ENCODE measurements at places on chromosomes 6 and 20.

- no peak for DNase-seq
These were observed 85.5 kb downstream of the CFAP61 start for GRCh38 chr20:20137851-20138250.

- no peak for DNase-seq
These were observed 843.8 kb upstream of the GJE1 start for GRCh38 chr6:141288947-141289346.

DNA sequence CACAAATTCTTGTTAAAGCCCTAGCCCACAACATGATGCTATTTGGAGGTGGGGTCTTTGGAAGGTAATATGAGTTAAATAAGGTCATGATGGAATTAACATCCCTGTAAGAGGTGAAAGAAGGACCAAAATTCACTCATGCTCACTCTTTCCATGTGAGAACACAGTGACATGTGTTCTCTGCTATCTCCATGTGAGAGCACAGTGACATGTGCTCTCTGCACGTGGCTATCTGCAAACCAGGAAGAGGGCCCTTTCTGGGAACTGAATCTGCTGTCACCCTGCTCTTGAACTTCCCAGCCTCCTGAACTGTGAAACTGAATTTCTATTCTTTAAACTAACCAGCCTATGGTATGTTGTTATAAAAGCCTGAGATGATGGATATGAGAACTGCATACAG is 1159.4 kb upstream of the ADGRB3 start:
- no peak for DNase-seq

GRCh38 chr6:34370361-34370760 is 22.1 kb downstream of the NUDT3 start:
- no peak for DNase-seq

- no peak for DNase-seq
These were observed 97.3 kb downstream of the RCAN2 start for GRCh38 chr6:46393940-46394337.

GRCh38 chr20:741620-742019 is 26.7 kb downstream of the SLC52A3 start:
- no peak for DNase-seq

- no peak for DNase-seq
These were observed 969.7 kb downstream of the KIF16B start for GRCh38 chr20:15603506-15603905.

GRCh38 chr6:4487538-4487937 is 288.7 kb upstream of the CDYL start:
- no peak for DNase-seq

- no peak for DNase-seq
These were observed 18.1 kb downstream of the OR2B2 start for GRCh38 chr6:27893836-27894807.

- no peak for DNase-seq
These were observed 57.9 kb downstream of the TRIM38 start for GRCh38 chr6:26020329-26021000.

DNA sequence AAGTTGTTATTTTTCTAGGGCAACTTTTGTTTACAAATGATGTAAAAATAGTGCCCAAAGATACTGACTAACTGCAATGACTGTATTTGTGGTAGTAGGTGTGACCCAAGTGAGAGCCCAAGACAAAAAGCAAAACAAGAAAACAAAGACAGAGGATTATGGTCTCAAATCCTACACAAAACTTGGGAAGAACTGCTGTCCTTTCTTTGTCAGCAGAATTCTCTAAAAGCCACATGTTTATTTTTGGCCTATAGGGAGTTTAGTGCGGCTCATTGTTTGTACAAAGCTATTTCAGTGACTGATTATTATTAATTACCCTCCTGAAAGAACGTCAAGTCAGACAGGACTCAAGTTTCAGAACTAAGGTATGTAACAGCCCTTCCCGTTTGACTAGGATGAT is 509.2 kb upstream of the SLC35B3 start:
- no peak for DNase-seq

GRCh38 chr20:1861996-1862662 is 33.1 kb upstream of the SIRPA start:
- no peak for DNase-seq

DNA sequence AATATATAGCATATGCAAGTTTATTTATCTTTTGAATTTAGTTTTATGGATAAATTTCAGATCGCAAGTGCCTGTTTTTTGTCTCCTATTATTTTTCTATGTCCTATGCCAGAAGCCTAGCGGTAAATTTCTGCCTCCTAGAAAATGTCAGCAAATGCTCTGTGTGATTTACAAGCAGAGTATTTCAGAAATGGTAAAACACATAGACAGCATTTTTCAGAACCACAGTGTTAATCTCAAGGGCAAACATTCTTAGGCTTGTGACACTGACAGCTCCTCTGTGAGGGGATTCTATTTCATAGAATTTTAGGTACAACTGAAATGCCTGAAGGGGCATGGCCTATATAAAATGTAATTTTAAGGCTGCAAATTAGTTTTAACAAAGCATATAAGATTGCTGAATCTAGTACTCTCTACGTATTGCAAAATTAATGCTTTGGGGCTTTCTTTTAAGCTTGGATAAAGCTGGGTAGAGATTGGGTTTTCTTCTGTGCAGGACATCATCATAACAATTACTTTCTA is 89.9 kb upstream of the PTCHD4 start:
- no peak for DNase-seq

DNA sequence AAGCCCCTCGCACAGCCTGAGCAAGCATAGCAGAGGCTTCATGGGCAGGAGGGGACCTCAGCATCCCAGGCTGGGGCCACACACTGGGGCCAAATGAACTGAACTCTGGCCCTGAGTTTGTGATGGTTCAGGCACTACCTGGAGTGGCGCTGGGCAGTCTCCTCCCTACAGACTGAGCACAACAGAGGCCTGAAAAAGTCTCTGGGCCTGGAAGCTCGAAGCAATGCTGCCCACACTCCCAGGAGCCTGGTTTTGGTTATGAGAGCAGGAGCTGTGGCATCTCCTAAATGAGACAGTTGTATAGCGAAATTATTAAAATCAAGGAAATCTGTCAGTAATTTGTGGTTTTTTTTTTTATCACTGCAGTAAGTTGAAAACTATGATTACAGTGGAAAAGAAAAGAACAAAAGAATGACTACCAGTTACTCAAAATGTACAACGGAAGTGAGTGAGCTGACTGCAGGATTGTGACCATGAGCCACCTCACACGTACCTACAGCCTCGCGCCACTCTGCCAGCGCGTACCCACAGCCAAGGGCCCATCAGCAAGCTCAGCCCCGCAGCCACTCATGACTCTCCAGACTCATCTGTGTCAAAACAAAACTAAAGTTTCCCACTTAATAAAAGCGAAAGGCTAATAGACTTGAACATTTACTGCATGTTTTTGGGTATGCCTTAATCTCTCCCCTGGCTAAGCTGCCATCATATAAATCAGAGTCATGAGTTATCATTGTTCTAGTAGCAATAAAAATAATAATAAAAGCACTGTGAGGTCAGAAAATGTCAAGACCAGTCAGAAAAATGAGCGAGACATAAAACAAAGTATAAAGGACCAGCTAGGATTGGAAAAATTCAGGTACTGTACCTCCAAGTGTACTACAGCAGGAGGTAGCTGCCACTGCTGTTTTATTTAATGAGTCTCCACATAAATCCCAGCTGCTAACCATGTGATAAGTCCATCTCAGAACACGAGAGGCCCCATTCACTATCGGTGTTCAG is 177.0 kb downstream of the FOXC1 start:
- DNase-seq, result no peak

DNA sequence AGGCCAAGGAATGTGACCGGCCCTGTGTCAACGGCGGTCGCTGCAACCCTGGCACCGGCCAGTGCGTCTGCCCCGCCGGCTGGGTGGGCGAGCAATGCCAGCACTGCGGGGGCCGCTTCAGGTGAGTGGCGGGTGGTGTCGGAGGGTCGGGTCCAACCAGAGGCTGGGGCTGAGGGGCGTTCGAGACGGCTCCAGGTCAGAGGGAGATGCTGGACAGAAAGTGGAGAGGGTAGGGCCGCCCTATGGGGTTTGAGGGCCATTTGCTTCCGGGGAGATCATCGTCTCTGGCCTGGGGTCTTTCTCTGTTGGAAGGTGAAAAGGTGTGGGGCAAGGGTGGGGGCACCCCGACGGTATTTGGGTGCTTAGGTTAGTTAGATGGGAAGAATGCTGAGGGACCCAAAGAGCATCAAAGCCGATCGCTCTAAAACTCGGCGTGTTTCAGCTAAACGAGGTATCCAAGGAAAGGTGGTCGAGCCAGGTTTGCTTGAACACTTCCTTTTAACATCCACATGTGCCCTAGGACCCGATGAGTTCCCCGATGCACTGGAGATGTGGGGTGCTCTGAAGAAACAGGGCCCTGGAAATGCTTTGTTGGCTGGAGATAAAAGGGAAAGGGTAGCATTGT is 691 bp downstream of the ATRN start:
- no peak for DNase-seq

- DNase-seq, result no peak
These were observed 43.3 kb downstream of the GTF2H5 start for GRCh38 chr6:158211273-158212055.

DNA sequence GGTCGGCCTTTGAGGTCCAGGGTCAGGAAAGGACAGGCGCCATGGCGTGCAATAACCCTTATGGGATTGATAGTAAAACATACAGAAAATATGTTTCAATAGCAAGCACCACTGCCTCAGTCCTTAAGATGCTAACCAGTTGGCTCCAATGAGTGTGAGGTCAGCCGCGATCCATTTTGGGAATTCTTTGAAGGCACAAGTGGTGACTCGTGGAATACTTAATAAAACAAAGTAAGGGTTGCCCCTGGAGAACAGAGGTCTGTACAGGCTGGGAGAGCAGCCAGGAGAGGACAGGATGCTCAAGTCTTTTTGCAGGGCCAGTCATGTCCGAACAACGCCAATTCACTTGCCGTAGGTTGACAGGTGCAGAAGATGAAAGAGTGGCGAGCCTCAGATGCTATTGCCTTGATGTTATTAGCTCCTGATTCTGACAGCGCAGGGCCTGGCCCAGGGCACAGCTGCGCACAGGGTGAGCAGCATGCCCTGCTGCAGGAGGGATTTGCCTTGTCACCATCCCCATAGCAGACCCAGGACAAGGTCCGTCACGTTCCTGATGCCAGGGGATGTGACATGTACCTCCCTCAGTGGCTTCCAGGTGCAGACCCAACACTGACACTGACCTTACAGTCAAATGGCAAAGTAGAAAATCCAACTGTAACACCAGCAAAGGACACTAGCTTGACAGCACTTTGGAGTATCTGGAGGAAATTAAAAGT is 21.8 kb downstream of the SYNDIG1 start:
- no peak for DNase-seq

DNA sequence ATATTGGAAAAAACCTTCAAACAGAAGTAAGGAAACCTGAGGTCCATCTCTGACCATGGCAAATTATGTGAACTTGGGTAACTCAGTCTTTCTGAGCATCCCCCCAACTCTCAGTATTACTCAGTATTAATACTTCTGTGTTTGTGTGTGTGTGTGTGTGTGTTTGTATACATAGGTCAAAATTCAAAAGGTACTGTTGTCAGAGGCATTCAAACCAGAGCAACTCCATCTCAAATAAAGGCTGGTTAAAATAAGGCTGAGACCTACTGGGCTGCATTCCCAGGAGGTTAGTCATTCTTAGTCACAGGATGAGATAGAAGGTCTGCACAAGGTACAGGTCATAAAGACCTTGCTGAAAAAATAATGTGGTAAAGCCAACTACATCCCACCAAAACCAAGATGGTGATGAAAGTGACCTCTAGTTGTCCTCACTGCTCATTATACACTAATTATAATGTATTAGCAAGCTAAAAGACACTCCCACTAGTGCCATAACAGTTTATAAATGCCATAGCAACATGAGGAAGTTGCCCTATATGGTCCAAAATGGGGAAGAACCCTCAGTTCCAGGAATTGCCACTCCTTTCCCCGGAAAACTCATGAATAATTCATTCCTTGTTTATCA is 33.3 kb upstream of the SLC22A16 start:
- DNase-seq, result no peak

DNA sequence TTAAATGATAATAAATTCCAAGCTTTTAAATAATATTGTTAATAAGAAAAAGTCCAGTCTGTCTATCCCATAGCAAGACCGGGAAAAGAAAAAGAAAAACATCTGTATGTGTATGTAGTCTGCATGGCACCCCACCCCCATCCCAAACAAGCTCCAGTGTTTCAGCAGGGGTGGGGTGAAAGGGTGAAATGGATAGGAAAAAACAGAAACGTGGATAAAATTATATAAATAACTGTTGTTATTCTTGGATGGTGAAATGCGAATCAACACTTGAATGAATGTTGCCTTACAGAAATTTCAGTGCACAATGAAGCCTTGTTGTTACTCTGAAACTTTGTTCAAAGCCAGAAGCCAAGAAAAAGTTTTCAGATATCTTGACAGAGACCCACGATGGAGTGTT is 31.4 kb downstream of the HAO1 start:
- DNase-seq, result no peak

- DNase-seq, result no peak
These were observed 36.2 kb downstream of the ARHGAP18 start for GRCh38 chr6:129673748-129674147.

DNA sequence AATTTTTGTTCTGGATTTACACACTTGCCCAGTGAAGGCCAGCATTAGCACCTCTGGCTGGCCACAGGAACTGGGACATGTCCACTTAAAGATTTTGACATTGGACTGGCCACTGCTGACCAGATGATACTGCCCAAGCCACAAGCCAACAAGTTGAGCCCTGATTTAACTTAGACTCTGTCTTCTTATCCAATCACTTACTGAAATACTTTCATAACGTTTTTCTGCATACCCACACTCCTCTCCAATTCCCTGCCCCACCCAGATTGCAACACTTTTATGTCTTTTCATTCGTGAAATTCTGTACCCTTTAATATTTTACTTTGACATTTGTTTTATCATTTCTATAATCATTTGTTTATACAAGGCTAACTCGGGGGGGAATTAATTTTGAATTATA is 170.3 kb upstream of the TAB2 start:
- DNase-seq, result no peak

DNA sequence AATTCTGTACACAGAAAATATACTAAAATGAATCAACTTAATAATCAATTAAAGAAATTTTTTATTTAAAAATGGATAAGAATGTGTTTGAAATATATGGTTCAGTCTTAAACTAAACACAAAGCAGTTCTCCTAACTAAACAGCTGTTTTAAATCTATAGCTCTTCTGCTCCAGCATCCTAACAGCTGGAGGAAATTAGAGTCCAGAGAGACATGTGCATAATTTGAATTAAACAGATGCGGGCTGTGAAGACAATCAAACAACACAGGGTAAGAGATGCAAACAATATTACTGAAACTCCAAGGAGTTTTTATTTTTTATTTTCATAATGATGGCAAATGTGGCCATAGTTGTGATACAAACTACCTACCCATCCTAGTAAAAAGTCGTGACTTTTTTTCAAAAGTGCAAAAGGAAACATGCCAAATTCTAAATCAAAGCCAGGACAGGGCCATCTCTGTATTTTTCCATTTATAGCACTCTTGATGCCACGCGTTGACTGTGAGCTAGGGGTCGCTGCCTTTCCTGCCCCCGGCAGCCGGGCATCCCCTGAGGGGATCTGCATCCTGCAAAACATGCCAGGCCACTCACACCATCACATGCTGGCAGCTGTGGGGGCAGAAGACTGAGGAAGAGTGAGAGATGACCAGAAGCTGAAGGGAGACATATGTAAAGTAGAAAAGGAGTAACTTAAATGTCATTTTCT is 310.6 kb downstream of the PRKN start:
- no peak for DNase-seq

- no peak for DNase-seq
These were observed 104.0 kb downstream of the CLIC5 start for GRCh38 chr6:45911691-45912090.

- no peak for DNase-seq
These were observed 8.9 kb downstream of the EHMT2 start for GRCh38 chr6:31888276-31889258.
